ENCODE measurements at places on chromosomes 13 and 19.

DNA sequence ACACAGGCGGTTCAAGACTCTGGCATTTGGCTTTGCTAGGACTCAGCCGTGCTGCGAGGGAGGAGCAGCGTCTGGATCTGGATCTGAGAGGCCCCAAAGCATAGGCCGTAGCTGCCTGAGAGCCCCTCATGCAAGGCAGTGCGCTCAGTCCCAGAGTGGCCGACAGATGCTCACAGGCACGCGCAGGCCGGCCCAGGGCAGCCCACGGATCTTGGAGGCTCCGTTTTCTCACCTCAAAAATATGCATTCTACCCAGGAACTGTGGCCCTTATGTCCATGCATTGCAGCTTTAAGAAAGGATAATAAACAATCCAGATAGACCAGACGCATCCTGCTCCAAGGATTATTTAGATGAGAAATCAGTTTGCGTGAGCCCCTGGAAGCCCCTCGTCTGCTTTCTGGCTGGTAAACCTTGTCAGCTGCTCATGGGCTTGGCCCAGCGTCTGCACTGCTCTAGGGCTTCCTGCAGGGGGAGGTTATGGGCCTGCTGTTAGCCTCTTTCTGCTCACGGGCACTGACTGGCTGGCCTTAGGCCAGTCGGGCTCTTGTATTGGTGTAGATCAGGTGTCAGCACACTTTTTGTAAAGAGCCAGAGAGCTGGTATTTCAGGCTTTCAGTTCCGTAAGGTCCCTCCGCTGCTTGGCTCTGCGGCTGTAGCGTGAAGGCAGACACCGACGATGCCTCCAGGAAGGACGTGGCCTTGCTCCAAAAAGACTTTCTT is 24.2 kb downstream of the TEX29 start:
- DNase-seq = no peak

DNA sequence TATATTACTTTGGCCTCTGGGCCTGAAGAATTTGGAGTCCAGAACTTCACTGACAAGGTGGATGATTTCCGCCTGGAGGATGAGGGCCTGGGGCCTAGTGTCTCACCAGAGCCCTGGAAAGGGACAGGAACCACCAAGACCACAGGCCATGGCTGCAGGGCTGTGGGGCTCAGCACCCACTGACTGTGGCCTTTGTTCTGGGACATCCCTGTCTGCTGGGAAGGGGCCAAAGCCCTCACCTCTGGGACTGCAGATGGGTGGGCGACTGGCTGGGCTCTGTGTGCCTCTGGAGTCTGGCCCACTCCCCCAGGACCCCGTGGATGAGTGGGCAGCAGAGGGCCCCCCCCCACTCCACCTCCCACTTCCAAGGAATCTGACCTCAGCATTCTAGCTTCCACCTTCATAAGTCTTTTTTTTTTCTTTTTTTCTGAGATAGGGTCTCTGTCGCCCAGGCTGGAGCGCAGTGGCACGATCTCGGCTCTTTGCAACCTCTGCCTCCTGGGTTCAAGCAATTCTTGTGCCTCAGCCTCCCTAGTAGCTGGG is 20.3 kb downstream of the CHST8 start:
- no peak for DNase-seq

GRCh38 chr19:50264483-50265186 is 61.2 kb downstream of the MYH14 start:
- DNase-seq = no peak

DNA sequence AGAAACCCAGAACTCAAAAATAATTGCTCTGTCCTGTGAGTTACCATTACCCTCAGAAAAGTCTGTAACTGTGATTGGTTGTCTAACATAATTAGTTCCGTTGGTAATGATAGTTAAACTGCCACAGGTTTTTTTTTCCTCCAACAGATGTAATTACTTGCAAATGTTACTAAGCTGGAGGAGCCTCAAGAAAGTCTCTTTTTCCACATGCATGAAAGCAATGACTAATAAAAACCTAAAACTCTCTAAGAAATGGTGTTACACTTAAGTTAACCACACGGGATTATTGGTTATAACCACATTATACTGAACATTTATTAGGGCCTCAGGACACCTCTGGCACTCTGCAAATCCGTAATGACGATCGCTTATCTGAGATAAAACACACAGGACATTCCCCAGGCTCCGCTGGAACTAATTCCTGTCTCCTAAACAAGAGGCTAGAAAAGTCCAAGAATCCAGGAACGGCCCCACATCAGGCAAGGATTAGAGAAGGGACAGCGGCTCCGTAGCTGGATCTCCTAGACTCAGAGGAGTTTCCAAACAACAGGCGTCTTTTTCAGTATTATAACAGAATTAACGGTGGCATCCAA is 753 bp downstream of the ZNF235 start:
- DNase-seq = peak; percentile 17

GRCh38 chr13:109105899-109106298 is 476.5 kb downstream of the MYO16 start:
- no peak for DNase-seq

GRCh38 chr19:12495002-12495802 is 10.6 kb upstream of the ZNF709 start:
- DNase-seq = peak; percentile 95

DNA sequence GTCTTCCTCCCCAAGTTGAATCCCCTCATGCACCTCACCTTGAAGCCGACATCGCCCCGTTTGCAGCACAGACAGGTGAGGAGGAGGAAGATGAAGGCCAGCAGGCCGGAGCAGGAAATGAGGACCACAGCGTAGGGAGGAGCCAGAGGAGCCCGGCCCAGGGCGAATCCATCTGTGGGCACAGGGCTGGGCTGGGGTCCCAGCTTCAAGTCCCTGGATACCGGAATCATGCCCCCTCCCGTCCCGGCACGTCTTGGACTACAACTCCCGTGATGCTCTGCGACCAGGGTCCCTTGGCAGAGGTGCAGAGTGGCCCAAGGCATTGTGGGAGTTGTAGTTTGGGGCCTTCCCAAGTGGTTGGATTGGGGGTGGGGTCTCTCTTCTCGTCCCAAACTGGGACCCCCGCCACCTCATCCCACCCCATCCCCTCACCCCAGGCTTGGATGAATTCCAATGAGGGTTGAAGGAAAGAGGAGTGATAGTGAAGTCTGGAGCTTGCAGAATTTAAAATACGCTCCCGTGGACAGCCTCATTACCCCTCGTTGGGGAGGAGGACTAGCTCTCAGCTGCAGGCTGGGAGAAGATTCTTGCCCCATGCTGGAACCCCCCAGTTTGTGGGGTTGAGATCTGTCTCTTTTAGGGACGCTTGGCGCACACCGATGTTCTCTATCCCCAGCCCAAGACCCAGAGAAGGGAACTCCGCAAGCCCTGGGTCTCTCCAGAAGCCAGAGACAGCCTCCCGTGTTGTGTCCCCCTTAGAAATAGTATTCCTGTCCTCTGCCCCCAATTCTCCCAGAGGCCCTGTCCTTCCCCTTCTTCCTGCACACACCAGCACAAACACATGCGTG is 990 bp downstream of the LMTK3 start:
- DNase-seq = peak; percentile 3

DNA sequence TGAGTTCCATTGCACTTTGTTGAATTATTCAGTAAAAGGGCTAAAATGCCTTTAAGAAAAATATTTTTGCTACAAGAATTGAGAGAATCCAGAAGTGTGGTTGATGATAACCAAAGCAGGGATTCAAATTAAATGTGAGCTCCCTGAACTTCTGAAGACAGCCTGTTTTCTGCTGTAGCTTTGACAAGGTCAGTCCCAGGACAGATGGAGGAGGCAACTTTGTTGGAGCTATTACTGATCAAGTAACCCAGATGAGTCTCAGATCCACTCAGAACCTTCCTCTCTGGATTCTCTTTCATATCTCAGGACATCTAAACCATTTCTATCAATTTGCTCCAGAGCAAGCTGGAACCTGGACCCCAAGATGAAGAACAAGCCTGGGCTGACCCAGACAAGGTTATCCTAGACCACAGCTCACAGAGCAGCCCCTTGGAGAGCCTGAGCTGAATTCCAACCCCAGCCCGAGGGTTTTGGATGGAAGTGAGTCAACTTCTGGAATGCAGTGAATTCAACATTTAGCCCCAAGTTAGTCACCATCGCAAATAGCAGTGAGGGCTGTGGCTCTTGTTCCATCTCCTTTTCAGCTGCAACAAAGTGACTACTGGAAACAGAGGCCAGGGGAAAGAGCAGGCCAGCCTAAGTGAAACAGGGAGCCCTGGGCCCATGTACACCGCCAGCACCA is 137.8 kb upstream of the TSC22D1 start:
- DNase-seq = no peak

DNA sequence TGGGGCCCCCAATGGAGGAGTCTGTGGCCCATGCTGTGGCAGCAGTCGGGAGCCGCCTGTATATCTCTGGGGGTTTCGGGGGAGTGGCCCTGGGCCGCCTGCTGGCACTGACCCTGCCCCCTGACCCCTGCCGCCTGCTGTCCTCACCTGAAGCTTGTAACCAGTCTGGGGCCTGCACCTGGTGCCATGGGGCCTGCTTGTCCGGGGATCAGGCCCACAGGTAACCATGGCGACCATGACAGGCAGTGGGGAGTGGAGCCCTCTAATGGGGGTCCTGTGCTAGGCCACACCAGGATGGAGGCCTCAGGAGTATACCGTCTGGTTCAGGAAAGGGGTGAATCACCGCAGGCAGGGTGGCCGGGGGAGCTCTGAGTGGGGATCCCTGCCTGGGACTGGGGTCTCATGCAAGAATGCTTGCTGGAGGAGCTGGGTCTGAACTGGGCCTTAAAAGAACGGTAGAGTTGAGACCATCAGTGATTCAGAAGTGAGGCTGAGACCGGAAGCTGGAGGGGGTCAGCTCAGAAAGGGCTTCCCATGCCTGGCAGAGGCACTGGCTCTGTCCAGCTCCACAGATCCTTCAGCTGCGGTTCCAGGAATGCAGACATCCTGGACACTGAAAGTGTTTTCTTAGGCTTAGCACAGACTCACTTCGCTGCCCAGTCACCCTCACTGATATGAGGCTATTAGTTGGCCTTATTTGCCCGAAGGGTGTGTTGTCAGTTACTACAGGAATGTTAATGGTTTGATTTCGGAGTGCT is 29.1 kb downstream of the CNFN start:
- no peak for DNase-seq

GRCh38 chr19:11093689-11094238 is 4.5 kb downstream of the LDLR start:
- DNase-seq = no peak

GRCh38 chr13:44936246-44936645 is 53.0 kb downstream of the NUFIP1 start:
- DNase-seq = no peak

DNA sequence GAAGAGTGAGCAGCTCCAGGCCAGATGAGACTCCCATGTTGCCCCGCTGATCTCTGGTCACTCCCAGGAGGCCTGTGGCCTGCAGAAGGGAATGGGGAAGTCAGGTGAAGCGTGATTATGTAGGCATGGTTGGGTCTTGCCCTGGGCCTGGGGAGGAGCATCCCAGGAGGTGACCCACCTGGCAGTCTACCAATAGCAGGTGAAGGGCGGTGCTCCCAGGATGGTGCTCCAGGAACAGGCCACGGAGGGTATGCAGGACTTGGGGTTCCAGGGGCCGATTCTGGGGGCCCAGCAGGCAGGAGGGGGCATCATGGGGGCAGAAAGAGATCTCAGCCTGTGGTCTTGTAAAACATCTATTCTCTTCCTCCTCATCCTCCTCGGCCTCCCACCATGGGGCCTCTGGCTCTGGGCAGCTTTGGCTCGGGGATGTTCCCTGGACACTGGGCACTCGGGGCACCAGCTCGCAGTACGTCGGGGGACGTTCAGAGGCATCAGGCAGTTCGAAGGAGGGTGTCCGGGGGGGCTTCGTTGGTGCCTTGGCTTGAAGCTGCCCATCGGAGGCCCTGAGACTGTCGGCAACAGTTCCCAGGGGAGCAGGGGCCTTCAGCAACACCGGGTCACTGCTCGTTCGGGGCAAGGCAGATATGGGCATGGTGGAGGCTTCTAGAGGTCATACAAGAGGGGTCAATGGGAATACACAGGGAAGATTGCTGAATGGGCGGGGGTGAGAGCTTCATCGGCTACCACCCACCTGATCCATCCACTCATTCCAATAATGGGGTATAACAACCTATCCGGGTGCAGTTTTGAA is 12.4 kb downstream of the SH2D3A start:
- no peak for DNase-seq

DNA sequence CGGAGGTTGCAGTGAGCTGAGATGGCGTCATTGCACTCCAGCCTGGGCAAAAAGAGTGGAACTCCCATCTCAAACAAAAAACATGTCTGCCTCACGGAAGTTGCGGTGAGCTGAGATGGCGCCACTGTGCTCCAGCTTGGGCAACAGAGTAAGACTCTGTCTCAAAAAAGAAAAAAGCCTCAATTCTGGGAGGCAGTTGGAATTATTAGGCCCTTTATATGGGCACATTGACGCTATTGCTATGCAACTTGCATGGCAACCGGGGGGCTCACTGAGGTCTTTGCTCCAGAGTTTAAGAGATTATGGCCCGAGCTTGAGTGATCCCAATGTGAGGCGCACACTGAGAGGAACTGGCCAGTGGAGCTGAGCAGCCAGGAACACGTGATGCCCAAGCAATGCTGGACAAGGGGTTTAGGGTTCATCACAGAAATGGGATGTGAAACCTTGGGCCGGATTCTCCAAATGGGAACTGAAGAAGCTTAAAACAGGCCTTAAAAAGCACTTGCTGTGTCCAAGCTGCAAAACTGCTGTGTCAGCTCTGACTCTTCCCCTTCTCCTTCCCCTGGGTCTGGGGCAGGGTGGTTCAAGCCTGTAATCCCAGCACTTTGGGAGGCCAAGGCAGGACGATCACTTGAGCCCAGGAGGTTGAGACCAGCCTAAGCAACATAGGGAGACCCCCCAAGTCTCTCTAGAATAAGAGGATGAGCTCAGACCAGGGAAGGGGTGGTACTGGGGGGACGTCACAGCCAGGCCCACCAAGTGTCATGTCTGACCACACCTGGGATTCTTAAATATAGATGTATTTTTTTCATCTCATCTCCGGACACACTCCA is 2.5 kb downstream of the FTL start:
- DNase-seq = no peak

DNA sequence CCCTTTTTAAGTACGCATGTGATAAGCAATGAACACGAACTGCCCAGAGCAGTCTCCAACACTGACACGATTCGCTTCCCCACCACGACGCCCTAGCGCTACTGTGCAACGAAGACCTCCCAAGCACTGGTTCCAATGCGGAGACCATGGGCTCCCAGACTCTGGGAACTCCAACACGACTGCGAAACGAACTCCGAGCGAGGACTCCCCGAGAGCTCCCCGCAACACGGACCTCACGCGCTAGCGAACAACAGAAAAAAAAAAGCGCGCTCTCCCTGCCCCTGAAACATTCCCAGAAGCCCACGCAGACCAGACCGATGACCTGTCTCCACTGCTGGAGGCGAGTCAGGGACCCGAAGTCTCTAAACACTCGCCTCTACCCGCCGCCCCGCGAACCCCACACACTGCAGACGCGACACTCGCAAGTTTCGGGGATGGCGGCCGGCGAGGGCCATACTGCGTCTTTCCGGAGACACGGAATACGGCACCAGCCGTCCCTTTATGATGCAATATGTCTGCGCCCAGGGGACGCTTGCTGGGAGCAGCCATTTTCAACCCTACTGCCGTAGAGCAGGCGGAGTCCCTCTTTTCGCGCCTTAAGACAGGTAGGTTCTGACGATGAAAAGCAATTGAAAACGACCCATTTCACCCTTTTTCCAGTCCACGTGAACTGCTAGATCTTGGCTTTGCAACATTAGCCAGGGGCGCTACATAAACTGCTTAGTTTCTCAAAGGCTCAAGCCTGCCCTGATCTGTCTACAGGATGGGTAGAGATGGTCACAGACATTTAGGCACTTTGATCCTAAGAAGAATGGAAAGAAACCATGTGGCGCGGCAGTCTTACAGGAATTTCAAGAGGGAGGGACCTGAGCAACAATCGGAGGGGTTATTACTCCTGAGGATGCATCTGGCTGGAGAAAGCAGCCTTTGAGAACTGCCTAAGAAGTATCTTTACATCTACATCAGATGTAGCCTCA is at the start of gene ZNF577:
TSS of gene ZNF577 (minus strand) at position 430 of the 977 bp plus-strand sequence. CDS start 7,569 bp downstream, outside the sequence.
- no peak for DNase-seq

Data from AML-193 (cell line).